ENCODE measurements at places on chromosomes 1 and 21.

GRCh38 chr1:12505231-12505630, 112.8 kb downstream of the DHRS3 start:
- DNase-seq = no peak

DNA sequence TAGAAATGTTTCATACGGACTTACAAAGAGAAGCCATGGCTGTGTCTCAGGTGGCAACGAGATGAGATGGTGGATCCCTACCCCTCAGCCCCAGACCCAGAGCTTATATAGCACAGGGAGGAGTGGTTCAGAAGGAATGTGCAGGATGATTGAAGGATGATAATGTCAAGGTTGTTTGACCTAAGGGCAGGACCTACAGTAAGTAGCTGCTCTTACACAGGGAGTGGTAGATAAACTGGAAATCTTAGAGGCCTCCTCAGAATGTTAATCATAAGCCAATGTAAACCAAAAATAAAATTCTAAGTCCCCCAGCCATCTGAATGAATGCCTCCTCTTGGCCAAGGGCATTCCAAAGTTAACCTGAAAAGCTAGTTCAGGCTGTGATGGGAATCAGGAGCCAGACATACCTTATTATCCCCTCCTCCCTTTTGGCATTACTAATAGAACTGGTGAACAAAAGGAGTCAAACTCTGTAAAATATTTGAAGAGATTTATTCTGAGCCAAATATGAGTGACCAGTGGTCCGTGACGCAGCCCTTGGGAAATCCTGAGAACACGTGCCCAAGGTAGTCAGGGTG, 45.8 kb upstream of the PDE9A start:
- DNase-seq = no peak

DNA sequence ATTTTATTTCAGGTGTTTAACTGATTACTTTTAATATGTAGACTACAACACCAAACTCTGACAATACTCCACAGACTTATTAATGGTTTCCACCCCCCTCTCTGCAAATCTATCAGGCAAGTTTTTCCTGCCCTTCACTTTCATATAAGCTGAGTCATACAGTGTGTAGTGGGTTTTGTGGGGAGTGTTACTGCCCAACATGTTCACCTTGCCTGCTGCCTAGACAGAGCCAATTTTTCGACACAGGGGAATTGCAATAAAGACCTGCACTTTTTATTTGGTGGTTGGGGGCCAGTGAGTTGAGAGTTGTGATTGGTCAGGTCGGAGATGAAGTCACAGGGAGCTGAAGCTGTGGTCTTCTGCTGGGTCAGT, 119.7 kb downstream of the PPIAL4G start:
- no peak for DNase-seq

GRCh38 chr1:109240158-109241152, 8.9 kb upstream of the CELSR2 start:
- DNase-seq = no peak

DNA sequence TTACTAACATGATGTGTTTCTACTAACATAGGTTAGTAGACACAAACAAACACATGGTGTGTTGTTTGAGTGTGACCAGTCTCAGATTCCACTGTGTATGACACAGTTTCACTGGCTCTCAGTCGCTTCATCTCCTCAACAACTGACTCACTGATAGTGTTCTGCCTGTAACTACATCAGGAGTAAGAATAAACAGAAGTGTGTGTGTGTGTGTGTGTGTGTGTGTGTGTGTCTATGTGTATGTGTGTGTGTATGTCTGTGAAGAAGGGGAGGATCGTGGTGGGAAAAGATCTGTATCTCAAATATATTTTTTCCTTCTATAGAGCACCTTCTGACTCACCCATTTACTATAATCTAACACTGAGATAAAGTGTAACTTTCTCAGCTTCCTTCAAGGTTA, 391.0 kb downstream of the PTPRC start:
- no peak for DNase-seq

- no peak for DNase-seq
Observed at GRCh38 chr1:93625582-93626327, 55.9 kb downstream of the BCAR3 start.
